ENCODE measurements at places on chromosomes 6 and 20. TPM values are rescaled to one million over a fixed set of nuclear protein-coding genes. Genes with fewer than 3 reads are reported as not detected.

COQ3 gene
- total RNA-seq: 7.5 TPM

GMDS gene
- total RNA-seq: 3.9 TPM

DNA sequence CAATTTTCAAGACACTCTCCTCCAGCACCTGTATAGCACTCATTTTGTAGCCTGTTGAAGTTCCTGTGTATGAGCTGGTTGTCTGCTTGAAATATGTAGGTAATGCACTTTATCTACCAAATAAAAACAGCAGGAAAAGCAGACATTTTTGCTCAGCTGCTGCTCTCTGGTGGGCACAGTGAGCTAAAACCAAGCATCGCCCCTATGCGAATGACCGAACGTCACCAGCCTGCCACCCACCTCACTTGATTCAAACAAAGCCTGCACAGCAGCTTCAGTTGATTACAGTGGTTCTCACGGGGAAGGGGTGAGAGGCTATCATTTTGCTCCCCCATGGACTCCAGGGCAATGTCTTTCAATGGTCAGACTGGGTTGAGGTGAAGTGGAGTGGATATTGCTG is 185.7 kb downstream of the SASH1 start:
- H3K4me3 ChIP-seq: no peak overlapping the region
- H3K36me3 ChIP-seq: peaks cover 61% of the 10 kb centered on the region
- DNase-seq: no peak
- H3K27ac ChIP-seq: no peak overlapping the region

LINC00237 gene
- total RNA-seq: 0.18 TPM

DNA sequence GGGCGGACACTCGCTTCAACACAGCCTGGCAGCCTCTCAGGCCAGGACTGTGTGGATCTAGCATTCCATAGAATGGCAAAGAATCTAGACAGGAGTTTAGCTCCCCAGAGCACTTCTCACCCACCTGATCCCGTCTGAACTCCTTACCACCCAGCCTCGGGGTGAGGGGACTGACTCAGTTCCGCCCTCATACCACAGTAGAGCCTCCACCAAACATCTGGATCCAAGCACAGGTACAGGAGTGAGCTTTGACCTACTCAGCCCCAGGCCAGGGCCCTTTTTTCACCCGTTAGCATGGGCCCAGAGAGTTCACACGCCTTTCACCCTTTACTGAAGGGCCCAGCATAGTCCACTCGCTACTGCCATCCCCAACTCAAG is 715 bp downstream of the PSMF1 start:
- H3K27ac ChIP-seq: no peak overlapping the region
- H3K36me3 ChIP-seq: peaks cover 11% of the 10 kb centered on the region
- H3K27me3 ChIP-seq: no peaks in the 10 kb centered on the region
- DNase-seq: no peak
- H3K4me1 ChIP-seq: peaks cover 31% of the 10 kb centered on the region

PHF20 gene
- total RNA-seq: 28.3 TPM

CALHM4 gene
- not detected for total RNA-seq

DNA sequence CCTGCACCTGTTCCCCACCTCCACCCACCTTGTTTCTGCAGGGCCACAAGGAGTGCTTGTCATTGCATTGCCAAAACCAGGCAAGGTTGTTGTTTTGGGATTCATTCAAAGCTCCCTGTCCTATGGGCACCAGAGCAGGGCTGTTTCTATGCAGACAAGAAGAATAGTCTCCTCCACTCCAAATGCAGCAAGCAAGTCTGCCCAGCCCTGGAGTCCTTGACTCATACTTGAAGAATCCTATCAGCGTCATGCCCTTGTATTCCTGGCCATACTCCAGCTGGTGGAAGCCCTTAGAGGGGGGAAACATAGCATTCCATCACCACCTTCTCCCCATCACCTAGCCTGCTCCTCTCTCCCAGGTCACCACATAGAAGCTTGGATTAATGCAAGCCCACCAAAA is 145.3 kb upstream of the ECI2 start:
- no peak overlapping the region for H3K27ac ChIP-seq
- peaks cover 18% of the 10 kb centered on the region for H3K27me3 ChIP-seq
- H3K36me3 ChIP-seq: no peaks in the 10 kb centered on the region

NR2E1 gene
- not detected for total RNA-seq
